CD4-positive, alpha-beta T cell treated with Interleukin-17A for 1 hour (primary cell): ENCODE measurements at places on chromosomes 2 and 18.

DNA sequence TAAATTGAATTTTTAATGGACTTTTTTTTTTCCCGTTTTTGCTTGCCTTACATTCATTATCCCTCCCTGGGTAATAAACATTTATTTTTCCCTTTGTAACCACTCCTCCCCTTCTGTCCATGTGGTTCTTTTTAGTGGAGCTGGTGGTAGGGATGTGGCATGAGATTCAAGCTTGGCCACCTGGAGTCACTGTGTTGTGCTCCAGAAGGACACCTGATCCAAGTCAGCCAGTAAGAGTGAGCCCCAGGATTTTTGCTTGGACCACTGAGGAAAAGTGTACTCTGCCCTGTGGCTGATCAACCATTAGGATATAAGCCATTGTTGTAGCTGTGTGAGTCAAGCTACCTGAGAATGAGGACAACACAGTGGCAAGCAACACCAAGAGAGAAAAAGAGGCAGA lies 11.1 kb upstream of the ACTR3 start:
- no peak for DNase-seq

DNA sequence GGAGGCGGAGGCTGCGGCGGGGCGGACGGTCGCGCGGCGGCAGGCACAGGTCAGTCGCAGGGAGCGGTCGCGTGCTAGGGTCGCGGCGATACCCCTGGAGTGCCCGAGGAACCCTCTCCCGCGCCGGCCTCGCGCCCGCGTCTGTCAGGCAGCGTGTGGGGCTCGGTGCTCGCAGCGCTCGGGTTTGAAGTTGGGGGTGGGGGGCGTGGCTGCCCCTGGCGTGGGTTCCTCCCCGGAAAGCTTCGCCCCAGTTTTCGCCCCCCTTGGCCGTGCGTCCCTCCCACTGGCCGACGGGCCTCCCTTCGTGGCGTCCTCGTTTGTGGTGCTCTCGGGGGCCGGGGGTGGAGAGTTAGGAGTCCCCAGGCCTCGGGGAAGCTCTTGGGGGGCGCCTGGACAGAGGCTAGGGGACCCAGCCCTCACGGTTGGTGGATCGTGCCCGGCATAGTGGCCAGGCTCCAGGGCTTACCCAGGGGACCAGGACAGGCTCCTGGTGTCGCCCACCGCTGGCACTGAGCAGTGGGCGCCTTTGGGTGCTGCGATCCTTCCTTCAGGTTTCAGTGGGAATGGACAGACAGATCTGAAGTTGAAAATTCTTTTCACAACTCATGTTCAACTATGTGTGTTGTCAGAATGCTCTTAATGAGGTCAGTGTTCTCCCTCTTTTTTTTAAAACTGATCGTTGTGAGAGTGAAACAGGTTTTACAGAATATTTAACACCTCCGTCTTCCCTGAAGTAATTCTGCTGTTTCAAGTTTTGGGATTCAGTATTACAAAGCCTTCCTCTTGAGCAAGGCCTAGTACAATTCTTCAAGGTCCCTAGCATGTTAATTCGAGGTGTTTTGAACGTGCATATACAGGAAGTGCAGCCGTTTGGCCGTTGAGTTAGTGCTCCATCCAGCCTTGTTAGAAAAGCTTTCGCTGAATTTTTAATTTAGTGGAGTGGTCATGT lies 604 bp downstream of the RALBP1 start:
- DNase-seq, result peak; percentile 61

- no peak for DNase-seq
These were observed 9.4 kb upstream of the ASXL2 start for GRCh38 chr2:25887624-25888242.

DNA sequence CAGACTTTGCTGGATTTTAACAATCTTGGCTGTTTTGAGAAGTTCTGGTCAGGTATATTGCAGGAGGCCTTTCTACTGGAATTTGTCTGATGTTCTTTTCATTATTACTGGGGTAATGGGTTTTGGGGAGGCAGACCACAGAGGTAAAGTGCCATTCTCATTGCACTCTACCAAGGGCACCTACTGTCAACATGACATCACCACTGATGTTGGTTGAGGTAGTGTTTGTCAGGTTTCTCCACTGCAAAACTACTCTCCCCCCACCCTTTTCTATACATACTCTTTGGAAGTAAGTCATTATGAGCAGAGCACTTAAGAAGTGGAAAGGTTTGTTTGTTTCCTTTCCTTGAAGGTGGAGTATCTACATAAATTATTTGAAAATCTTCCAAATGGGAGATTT lies 27.0 kb downstream of the PRKD3 start:
- no peak for DNase-seq

GRCh38 chr2:24543252-24543651 lies 52.2 kb downstream of the NCOA1 start:
- no peak for DNase-seq

GRCh38 chr18:42341423-42341822 lies 386.4 kb downstream of the PIK3C3 start:
- no peak for DNase-seq

DNA sequence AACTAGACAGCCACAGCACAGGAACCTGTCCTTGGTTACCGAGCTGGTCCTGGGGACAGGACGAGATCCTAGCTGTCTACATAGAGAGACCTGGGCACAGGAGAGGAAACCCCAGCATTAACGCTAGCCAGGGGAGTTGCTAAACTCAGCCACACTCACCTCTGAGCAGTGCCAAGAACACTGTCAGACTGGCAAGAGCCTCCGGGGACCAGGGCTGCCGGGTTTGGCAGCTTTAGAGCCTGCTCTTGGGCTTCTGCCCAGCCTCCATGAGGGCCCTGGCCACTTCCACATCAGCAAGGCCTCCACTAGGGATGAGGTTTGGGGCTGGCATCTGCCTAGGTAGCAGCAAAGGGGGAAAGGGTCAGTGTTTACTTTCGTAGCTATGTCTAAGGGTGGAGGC lies 6.7 kb downstream of the TMBIM1 start:
- DNase-seq, result peak; percentile 42

DNA sequence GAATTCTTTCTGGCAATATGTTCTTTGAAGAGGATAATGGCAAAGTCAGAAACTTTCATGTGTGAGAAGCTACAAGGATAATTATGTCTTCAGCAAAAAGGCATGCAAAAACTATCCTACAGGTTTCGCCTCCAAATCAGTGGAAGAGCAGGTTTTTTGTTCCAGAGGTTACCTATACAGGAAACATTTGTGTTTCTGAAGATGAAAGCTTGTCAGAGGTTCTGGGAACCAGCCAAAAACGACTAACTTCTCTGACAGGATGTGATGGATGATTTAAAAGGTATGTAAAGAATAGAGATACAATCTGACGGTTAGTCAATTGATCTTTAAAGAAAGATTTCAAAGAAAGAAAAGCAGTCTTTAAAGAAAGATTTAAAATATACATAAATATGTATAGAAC lies 37.6 kb downstream of the RND3 start:
- DNase-seq, result no peak

DNA sequence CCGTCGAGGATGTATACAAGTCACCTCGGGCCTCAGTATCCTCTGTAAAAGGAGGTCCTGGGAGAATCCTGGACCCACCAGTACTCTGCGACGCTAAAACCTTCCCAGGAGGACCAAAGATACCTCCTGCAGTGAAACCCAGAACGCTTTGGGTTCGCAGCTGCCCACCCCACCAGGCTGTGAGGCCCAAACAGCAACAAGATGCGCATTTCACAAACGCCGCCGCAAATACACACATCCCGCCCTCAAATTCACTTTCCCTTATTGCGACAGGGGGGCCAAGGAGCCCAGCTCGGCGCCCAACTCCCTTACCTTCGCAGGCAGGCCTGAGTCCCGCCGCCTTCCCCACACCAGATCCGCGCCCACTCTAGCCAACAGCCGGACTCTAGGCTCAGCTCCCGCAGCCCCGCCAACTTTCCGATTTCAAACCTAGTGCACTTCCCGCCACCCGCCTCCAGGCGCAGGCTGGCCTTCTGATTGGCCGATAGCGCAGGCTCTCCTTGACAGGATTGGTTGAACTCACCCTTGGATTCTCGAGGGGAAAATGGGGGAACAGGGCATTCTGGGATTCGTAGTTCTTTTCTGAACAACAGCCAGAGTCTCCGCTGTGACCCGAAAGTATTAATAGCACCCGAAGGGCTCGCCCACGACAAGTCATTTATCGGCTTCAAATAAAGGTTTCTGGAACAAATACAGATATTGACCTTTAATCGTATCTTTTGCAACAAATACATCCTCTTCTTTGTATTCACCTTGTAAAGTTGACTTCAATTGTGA lies at the start of gene SPC25:
Gene SPC25, minus strand, starts transcription at position 425 of the 777 bp plus-strand sequence. CDS start 911 bp downstream, outside the sequence.
- peak; percentile 93 for DNase-seq

DNA sequence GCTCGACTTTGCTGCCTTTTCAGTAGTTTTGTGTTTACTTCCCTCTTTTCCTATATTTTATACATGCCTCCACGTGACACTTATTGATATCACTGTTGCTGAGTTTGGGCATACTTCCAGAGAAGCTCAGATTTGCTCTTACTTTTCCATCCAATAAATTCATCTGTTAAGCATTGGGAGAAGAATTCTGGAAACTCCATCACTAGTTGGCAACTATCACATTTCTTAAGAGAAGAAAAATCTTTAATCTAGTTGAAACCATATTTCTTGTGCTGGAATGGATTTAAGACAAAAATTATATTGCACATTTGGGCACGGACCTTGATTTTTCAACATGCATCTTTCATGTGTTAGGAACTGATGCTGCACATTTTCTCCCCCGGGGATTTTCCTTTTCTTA lies 52.6 kb upstream of the CPO start:
- DNase-seq, result no peak

DNA sequence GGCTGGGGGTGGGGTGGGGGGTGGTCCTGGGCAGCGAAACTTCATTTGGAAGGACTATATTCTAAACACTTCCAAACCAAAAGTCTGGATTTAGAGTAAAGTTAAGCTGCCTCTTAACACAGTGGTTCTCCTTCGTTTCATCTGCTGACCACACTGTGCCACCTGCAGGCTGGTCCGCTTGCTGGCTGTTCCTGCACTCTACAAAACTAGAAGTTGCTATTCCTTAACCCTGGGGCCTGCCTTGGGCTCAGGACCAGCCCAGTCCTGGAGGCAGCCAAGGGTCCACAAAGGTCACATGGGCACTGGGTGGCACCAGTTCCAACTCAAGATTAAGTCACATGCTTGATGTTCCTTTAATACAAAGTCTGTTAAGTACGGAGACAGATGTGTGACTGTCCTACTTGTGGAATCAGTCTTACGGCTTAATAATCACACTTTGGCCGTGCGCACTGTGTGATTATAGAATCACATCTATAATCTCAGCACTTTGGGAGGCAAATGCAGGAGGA lies 195.4 kb downstream of the FAM210A start:
- DNase-seq, result peak; percentile 22

- no peak for DNase-seq
These were observed 31.5 kb upstream of the TANC1 start for GRCh38 chr2:158936978-158937377.

DNA sequence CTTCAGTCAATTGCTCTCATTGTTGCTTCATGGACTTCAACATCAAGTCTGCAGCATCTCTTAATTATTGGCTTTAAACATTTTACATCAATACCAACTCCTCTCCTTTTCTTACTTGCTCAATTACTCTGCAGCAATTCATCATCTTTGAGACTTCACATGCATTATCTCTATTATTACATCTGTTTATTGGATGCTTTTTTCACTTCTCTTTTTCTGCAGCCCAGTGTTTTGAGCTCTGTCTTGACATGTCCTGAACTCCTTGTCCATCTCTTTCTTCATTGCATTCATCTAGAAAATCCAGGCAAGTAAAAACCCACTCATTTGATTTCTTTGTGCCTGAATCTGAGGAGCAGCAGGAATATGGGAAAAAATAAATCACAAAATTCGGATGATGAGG lies 647.9 kb downstream of the PLCL1 start:
- DNase-seq, result no peak

- DNase-seq, result no peak
These were observed 47.6 kb upstream of the FAHD2A start for GRCh38 chr2:95354925-95355324.

- peak; percentile 18 for DNase-seq
These were observed 105.6 kb downstream of the PRPF40A start for GRCh38 chr2:152611458-152612231.

DNA sequence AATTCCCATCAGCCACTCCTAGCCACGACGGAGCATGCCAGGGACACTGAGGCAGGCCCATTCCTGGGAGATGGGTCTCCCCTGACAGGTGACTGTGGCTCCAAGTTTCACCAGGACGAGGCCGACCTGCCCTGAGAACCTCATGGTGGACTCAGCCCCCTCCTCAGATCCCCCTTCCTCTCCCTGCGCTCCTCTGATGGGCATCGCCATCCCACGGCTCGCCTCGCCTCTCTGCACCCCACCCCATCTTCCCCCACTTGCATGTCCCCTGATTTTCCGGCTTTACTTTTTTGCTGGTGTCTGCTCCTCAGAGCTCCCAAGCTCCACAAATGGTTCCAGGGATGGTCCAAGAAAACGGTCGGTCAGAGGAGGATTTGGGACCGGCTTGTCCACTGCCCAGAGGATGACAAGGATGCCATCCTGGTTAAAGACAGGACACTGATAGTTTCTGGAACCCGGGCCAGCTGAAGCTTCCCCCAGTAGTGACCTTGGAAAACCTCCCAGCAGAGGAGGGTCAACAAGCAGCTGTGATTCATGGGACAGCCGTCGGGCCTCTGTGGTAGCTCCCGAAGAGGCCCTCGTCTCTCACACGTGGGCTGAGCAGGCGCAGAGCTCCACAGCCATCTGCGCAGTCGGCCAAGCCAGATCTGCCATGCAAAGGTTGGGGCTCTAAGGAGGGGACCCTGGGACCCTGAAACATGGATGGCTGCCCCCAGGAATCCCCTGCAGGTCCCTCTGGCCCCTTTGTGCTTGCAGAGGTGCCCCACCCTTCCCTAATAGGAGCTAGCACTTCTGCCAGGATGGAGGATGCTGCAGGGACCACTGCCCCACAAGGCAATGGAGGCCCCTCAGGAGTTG lies 87.8 kb upstream of the SLC66A3 start:
- DNase-seq, result no peak

DNA sequence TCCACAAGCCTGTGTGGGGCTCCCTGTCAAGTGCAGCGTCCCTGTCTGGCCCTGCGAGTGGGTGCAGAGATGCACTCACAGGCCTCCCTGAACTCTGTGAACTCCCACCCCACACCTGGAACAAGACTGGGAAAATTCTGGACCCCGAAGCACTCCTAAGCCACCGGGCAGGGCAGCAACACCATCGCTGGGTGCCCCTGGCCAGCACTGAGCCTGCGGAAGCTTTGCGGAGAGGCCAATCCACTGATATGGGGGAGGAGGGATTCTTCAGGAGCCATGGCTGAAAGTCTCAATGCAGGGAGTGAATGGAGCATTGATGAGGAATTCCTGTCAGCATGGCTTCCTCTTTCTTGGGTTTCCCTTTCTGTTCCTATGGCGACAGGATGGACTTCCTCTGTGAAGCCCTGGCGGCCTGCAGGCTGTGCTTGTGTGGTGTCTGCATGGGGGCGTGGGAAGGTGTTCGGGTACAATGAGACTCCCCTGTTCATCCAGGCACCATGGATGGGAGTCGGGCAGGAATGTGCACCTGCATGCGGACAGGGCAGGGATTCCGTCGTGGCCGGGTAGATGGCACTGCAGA lies 15.1 kb downstream of the TRIB2 start:
- no peak for DNase-seq
